ENCODE measurements at places on chromosomes 7 and 10.

GRCh38 chr10:6275022-6275997 is 72.6 kb downstream of the PFKFB3 start:
- DNase-seq: peak; percentile 87

DNA sequence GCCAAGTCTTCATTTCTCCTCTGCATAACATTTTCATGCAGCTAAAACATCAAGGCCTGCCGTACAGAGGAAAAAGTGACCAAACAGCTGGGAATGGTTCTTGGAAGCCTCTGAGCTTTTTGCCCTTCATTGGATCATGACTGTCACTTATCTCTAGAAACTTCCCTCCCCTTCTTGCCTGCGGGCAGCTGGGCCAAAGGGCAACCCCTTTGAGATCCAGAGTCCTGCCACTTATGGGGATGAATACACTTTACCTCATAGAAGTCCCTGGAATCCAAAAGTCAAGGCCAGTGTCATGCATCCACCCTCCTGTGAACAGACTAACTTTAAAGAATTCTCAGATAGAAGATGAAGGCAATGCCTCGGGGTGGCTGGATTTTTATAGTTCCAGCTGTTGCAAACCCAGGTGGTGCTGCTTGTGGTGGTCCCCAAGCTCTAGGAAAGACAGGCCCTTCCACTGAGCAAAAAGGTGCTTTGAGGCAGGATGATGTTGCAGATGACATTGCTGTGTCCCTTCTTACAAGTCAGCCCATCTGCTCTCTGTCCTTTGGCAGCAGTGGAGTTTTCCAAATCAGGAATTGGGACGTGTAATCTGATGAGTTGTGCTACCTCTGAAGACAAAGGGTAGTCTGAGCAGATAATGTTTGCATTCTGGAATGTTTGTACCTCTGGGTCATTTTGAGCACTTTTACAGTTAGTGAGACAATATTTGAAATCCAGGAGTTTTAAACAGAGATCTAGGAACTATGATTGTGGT is 64.2 kb downstream of the LRMDA start:
- no peak for DNase-seq

- no peak for DNase-seq
Observed at GRCh38 chr10:70858759-70859158, 29.6 kb downstream of the PCBD1 start.

- DNase-seq: no peak
Observed at GRCh38 chr7:36278620-36279172, 111.0 kb upstream of the ANLN start.

DNA sequence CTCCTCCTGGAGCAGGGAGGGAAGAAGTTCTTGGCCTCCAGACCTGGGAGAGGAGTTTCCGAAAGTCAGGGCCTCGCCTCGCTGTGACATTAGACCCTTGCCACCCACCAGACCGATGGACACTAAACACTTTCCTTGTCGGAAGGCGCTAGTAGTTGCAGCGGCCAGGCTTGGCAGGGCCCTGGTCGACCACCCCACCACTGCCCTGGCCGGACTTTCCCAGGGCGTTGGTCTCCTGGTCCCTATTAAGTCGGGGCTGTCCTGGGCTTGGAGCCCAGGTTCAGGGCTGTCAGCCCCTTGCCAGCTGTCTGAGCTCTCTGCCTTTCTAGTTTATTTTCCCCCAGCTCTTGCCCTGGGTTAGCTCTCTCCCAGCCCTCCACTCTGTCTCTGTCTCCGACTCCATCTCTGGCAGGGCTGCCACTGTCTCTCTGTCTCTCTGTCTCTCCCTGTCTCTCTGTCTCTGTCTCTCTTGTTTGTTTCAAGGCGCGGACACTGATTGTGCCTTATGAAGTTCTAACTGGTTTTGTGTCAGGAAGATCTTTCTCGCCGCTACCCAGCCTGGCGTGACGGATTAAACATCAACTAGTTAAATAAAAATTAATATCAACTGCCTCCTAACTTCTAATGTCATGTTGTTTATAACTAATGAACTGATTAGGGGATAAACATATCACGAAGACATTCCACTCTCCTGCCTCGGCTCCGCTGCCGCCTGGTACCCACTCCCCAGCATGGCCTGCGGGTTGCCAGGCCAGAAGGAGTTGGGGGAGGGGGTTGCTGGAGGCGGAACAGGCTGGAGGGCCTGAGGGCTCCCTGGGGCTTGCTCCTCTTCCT is 13.8 kb upstream of the PAX2 start:
- no peak for DNase-seq

DNA sequence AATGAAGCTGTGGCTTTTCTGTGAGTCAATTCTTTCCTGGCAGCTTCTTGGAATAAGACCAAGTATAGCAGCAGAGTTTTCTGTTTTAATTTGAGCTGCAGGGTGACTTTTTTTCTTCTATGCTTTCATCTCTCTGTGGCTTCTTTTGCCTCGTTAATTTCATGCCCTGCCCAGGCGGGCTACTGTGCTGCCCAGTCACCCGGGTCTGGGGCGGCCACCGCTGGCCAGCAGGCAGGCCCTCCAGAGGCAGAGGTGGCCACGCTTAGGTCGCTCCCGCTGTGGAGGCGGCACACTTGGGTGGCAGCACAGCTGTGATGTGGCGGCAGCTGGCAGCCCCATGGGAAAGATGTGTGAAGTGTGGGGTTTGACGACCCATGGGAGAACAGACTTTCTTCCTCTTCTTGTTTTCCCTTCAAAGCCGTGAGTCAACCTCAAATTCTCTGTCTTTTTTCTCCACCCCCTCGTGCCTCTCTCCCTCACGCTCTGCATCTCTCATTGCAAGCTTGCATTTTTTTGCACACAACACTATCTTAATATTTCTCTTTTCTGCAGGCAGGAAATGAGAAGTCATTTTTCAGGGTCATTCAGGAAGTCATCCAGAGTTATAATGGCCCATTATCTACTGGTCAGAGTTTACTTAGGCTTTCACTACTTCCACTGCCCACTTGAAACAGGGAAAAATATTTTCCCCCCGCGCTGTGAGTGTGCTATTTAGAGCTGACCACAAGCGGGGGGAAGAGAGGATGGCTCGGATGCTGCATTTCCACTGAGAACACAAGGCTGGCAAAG is 67.8 kb downstream of the EGFR start:
- no peak for DNase-seq

DNA sequence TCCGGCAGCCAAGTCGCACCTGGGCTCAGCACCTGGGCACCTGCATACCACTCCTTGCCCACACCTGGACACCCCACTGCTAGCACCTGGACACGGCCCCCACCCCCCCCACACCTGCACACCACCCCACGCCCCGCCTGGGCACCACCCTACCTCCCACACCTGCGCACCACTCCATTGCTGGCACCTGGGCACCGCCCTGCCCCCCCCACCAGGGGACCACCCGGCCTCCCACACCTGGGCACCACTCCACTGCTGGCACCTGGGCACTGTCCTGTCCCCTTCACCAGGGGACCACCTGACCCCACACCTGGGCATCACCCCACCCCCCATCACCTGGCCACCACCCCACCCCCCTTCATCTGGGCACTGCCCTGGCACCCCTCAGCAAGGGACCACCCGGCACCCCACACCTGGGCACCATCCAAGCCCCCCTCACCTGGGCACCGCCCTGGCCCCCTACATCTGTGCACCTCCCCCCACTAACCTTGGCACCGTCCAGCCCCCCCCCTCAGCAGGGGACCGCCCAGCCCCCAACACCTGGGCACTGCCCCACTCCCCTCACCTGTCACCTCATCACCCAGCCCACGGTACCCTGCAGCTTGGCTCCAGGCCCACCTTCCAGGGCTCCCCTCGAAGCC is 33.8 kb upstream of the RNF32 start:
- no peak for DNase-seq
